ENCODE measurements at places on chromosomes 12 and 14.

- DNase-seq: no peak
Measured at GRCh38 chr14:36967892-36968555, 204.4 kb downstream of the SLC25A21 start.

GRCh38 chr12:71438670-71439361 is 782 bp upstream of the LGR5 start:
- DNase-seq: no peak

GRCh38 chr12:94148739-94149118 is 352 bp downstream of the PLXNC1 start:
- DNase-seq: peak; percentile 61

DNA sequence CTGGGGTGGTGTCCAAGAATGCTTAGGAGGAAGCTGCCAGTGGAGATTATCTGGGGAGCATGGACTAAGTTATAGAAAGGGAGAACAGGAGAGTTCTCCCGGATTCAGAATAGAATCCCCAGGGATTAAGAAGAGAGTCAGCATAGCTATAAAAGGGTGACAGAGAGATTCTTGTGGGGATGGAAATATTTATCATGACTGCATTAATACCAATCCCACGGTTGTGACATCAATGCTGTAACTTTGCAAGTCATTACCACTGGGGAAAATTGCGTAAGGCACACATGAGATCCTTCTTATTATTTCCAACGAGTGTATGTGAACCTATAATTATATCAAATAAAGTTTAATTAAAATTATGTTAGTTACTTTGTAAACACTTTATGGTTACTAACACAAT is 447.9 kb upstream of the TMEM132C start:
- DNase-seq: no peak

- DNase-seq: no peak
Measured at GRCh38 chr14:101539880-101540279, 21.4 kb upstream of the DIO3 start.

DNA sequence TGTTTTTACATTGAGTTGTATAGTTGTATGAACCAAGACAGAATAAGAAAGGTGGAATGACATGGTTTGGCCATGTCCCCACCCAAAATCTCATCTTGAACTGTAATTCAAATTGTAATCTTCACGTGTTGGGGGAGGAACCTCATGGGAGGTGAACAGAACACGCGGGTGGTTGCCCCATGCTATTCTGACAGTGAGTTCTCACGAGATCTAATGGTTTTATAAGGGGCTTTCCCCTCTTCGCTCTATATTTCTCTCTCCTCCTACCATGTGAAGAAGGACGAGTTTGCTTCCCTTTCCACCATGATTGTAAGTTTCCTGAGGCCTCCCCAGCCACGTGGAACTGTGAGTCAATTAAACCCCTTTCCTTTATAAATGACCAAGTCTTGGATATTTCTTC is 25.3 kb downstream of the DDHD1 start:
- no peak for DNase-seq

DNA sequence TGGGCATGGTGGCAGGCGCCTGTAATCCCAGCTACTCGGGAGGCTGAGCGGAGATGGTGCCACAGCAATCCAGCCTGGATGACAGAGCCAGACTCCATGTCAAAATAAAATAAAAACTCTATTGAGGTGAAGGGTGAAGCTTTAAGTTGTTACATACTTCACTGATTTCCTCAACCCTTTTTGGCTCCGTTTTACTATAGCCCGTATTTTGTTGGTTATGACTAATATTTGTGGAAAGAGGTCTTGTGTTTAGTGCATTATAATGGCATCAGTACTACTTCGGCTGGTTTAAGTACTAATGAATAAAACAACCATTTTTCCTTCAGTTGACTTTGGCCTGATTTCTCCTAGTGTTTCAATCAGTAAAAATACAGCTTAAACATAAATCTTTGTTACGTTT is 27.0 kb upstream of the SLC2A14 start:
- DNase-seq: no peak

GRCh38 chr14:77043984-77044485 is 15.5 kb upstream of the IRF2BPL start:
- no peak for DNase-seq

DNA sequence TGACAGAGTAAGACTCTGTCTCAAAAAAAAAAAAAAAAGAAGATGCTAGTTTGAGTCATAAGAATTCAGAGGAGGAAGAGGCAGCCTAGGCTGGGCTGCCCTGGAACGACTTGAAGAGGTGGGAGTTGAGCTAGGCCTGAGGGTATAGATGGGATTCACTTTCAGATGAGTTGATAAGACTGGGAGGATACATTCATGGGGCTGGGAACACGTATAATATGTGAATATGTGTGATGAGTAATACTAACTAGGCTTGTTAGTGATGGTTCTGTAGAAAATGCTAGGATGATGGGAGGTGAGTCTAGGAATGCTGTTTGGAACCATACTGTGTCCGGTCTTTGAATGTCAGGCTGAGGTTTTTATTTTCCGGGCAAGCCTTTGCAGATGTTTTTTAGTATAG is 9.0 kb downstream of the PLEKHA5 start:
- DNase-seq: no peak

GRCh38 chr14:102418169-102418852 is 55.6 kb downstream of the TECPR2 start:
- no peak for DNase-seq

DNA sequence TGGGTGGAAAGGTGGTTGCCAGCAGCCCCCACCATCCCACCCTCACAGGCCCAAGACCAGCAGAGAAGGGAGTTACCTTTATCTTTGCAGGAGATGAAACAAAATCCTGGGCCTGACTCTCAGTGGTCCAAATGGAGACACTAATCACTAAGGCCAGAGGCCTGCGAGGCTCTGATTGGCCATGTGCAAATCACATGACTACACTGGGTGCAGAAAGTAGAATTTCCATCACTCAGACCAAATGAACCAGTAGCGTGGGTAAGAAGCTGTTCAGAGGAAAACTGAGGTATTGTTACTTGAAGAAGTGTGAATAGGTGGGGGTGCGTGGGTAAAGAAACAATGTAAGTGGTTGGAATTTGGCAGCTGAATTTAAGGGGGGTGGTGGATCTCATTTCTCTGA is 20.2 kb upstream of the PPP1CC start:
- DNase-seq: no peak

DNA sequence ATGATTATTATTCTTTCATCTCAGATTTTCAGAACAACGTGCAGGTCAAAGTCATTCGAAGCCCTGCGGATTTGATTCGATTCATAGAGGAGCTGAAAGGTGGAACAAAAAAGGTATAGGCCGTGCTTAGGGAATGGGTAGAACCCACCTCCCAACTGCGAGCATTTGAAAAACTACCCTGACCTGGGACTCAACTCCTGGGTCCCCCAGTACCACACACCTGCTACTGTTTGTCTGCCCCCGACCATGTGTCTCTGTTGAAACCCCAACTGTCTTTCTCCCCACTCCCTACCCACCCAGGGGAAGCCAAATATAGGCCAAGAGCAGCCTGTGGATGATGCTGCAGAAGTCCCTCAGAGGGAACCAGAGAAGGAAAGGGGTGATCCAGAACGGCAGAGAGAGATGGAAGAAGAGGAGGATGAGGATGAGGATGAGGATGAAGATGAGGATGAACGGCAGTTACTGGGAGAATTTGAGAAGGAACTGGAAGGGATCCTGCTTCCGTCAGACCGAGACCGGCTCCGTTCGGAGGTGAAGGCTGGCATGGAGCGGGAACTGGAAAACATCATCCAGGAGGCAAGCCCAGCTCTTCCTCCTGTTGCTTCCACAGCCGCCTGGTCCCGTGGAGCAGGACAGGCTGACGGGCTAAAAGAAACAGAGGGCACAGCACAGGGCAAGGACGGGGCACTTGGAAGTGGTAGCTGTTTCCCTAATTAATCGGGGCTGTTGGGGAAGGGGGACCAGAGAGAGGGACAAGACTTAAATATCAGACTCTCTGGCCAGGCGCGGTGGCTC is 20.5 kb downstream of the AGAP2 start:
- no peak for DNase-seq

DNA sequence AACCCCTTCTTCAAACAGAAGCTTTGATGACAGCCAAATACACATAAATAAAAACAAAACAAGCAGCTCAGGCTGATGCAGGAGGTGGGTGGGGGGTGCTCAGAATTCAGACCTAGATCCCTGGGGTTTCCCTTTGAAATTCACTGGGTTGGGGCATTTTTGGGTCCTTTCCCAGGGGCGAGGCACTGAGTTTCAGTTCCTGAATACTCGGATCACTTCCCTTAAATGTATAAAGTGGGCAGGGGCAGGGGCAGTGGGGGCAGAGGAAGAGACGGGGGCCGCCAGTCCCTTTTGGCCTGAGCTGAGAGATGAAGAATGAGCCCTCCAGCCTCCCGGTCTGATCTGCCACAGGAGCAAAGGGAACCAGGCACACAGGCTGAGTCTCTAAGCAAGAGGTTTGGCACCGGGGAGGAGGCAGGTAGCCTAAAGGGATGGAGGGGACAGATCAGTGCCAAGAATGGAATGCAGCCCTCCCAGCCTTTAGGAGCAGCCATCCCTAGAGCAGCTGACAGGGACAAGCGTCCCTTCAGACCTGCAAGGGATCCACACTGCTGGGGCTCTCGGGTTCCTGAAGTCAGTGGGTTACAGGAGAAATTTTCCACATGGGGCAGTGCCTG is 20.3 kb downstream of the KDM2B start:
- no peak for DNase-seq

- DNase-seq: peak; percentile 19
Measured at GRCh38 chr12:71440345-71440762, 756 bp downstream of the LGR5 start.

DNA sequence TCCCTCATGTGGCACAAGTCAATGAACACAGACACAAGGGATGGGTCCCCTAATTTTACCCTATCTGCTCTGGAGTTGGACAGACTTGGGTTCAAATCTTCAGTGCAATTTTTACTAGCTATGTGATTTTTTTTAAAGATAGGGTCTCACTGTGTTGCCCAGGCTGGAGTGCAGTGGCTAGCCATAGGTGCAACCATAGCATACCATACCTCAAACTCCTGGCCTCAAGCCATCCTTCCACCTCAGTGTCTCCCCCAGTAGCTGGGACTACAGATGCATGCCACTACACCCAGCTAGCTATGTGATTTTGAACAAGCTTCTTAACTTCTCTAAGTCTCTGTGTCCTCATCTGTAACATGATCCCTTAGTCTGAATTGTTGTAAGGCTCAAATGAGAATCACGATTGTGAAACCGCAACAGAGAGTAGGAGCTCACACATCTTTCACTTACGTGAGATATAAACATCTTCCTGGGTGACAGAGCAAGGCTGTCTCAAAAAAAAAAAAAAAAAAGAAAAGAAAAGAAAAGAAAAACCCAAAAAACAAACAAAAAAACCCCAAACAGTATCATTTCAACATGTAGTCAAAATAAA is 4.7 kb downstream of the CALCOCO1 start:
- DNase-seq: no peak

GRCh38 chr14:58541633-58542022 is 96.1 kb upstream of the DACT1 start:
- DNase-seq: peak; percentile 0

DNA sequence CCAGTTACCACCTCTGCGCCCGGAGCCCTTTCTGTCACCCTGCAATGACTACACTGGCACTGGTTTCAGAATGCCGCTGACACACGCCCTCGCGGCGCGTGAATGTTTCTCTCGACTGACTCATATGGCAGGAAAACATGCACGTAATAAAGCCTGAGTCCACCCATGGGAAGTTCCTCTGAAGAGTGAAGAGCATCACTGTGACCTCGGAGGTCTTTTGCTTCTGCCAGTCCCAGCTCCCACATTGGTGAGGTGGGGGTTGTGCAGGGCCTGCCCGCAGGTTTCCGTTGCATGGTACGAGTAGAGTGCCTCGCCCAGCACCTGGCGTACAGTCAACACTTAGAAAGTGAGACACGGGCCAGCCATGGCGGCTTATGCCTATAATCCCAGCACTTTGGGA is 11.1 kb upstream of the SLC6A12 start:
- DNase-seq: no peak

GRCh38 chr14:79166171-79166570 is 996.0 kb downstream of the NRXN3 start:
- no peak for DNase-seq

DNA sequence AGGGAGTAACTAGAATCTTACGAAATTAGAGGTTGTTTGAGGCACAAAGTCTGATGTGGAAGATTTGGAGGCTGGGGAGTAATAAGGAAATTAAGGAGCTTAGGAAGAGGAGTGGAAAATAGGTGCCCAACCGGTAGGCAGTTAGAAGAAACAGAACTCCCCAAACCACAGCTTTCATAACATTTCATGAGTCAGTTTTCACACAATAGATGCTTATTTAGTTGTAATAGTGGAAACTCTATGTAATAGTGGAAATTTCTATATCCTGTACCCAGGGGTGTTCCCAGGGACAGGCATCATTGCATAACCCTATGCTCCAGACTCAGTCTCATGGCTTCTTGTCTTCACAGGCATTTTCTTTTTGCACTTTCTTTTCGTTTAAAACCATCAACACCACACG is 8.3 kb downstream of the C3AR1 start:
- no peak for DNase-seq

DNA sequence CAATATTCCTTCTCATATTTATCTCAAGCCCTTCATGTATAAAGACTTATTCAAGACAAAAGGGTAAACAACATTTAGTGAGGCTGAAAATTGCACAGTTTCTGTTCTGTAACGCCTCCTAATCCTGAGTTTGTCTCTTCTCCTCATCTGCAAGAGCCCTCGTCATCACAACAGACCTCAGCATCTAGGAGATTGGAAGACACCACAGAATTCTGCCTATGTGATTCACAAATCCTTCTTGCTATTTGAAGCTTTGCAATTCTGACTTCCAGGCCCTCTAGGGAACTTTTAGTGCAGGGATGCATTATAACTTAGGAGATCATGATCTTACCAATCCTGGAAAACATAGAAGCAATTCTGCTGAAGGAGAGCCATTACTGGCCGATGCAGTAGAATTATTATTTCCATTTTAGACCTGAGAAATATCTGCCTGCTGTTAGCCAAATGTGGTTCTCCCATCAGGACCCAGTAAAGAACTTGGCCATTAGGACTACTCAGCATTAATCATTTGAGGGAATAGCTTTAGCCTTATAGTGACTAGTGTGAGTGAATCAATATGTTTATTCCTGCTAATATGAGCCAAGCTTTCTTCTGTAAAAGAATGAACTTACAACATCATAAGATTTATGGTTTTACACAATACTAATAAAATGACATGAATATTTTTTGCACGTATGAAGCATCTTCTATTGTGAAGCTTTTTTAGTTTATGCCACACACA is 119.5 kb downstream of the ANO4 start:
- DNase-seq: no peak

DNA sequence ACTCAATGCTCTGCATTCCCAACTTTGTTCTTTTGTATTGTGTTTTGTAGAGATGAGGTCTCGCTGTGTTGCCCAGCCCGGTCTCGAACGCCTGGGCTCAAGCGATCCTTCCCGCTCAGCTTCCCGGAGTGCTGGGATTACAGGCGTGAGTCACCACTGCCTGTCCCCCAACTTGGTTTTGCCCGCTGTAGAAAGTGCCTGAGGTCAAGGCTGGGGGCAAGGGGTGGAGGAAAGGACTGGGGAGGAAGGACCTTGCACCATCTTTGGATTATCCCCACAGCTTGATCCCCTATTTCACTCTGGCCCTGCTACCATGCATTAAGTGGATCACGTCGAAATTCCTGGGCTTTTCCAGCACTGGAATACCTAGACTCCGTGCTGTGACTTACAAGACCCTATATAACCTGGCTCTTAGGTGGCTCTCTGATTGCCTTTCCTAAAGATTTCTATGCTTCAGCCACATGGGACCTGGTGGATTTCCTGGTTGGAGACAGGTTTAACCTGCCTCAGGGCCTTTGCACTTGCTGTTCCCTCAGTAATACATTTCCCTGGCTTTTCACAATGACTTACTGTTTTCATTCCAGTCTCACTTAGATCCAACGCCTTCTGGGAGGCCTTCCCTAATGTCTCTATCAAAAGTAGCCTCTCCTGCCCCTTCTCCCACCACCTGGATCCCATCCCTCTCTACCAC is 608 bp upstream of the PIANP start:
- DNase-seq: no peak

- peak; percentile 3 for DNase-seq
Measured at GRCh38 chr12:95995238-95996031, 709 bp downstream of the HAL start.

Measured in NCI-H146 (cell line).